ENCODE measurements at places on chromosomes 7 and 10.
A peak's percentile ranks its signal among the peaks of the same experiment; 100 is the strongest.

DNA sequence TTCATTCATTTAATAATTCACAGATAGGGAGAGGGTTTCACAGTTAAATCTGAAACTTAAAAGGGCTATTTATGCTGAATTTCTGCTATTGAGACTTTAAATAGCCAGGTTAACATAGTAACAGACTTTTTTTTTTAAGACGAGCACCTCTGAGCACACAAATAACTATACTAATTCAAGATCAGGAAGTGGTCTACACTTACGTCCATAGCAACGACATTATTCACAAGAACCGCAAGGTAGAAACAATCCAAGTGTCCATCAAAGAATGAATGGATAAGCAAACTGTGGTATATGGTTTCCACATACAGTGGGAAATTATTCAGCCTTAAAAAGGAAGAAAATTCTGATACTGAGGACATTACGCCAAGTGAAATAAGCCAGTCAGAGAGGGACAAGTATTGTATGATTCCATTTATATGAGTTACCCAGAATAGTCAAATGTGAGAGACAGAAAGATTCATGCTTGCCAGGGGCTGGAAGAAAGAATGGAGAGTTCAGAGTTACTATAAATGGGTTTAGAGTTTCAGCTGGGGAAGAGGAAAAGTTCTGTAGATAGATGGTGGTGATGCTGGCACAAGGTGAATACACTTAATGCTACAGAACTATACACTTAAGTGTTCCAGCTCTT lies 140.3 kb upstream of the LAMB4 start:
- DNase-seq, result no peak

GRCh38 chr10:132910186-132910880 lies 32.0 kb downstream of the CFAP46 start:
- no peak for DNase-seq

DNA sequence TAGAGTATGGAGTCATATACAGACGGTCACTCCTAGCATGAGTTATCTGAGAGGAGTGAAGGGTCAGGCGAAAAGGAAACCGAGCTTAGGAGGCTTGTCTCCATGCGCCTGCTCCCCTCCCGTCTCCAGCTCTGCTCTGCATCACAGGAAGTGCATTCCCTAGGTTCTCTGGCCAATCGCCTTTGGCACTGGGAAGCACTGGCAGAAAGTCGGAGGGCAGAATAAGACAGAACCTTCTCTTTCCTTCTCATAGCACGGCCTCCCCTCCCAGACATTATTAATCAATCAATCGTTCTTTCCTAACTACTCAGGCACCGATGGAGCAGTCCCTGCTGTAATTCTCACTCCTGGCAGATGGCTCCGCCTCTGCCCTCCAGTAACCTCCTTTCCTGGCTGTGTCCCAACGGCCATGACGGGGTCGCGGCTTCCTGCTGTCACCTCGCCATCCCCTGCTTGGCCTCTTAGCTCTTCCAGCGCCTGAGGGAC lies 177.1 kb downstream of the FRMD4A start:
- no peak for DNase-seq

- no peak for DNase-seq
These were observed 32.1 kb upstream of the MDFIC start for GRCh38 chr7:114889646-114890285.

DNA sequence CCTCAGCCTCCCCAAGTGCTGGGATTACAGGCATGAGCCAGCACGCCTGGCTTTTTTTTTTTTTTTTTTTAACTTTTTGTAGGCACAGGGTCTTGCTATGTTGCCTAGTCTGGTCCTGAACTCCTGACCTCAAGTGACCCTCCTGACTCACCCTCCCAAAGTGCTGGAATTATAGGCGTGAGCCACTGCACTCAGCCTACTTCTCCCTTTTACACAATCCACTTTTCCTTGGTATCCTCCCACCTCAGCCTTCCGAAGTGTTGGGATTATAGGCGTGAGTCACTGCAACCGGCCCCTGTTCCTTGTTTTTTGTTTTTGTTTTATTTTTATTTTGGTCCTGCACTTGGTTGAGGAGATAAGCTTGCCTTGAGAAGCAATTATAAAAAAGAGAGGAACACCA lies 75.9 kb upstream of the KMT2C start:
- DNase-seq, result no peak

DNA sequence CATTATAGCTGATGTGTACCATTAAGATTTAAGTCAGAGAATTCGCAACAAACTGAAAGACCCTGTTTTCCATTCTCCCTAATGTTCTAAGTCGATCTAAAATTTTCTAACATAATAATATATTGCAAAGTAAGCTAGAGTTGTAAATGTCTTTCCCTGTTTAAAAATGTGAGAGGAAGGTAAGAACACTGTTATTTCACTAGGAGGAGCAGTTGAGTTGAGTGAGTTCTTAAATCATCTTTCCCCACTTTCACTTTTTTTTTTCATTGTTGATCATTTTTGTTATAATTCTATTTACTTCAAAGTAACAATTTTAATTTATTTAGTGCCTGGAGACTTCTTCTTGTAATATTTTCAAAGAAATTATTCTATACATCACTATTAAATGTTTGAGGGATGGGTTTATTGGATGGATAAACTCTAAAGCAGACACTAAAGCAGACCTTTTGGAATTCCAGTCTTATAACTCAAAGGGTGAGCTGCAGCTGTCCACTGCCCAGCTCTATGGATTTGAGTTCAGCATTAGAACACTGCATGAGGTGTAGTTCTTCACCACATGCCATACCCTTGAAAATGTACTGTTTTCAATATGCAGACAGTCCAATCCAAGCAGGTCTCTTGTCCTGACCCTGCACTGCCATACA lies 181.3 kb upstream of the FZD1 start:
- DNase-seq, result no peak

DNA sequence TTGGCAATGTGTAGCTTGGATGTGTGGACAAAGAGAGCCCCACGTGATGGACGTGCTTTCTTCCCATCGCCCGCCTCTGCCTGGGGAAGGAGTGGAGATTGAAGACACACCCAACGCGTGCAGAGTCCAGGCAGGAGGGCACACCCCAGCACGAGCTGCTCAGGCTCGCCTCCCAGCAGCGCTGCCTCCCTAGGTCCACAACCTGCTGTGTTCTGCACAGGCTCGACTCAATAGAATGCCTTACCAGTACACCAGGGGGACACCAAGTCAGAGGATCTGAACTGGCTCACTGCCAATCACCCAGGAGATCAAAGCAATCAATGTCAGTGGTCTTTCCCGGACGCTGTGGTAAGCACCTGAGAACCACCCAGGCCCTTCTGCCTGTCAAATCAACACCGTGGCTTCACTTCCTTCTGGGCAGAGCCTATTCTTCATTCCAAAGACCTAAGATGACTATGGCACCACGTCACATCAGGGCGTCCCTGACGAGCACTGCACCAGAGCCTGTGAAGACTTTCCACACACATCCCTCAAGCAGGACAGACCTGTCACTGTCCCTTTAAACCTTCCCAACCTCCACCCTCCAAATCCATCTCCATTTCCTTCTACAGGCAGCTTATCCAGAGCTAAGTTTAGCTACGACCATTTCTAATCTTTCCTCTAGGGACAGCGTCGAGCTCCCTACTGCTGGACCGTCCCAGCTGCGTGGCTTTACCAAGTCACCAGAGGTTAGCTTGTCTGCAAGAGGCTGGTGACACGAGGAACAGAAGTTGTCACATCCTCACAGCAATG lies 72.3 kb downstream of the AMZ1 start:
- peak; percentile 39 for DNase-seq

DNA sequence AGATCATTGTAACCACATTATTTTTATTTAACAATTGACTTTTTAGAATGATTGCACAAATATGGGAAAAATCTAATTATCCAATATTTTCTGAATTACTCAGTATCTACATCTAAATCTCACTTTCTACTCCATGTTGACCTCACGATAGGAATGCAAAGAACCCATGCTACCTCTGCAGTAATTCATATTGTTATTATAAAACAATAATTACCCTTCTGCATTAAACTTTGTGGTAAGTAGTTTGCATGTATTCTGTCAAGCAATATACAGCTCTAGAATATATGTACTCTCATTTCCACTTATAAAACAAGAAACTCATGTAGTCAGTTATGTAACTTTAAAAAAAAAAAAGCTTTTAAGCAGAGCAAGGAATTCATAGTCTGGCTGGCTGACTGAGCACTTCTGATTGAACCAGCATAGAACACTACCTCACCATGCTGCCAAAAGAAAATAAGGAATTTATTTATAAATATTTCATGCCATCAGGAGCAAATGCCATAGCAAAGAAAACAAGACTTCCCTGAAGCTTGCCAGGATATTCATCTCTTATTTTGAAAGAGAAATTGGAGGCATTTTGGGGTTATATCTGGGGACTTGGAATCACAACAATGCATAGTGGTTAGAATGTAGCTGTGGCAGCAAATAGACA lies 895.7 kb downstream of the XPNPEP1 start:
- DNase-seq, result no peak

DNA sequence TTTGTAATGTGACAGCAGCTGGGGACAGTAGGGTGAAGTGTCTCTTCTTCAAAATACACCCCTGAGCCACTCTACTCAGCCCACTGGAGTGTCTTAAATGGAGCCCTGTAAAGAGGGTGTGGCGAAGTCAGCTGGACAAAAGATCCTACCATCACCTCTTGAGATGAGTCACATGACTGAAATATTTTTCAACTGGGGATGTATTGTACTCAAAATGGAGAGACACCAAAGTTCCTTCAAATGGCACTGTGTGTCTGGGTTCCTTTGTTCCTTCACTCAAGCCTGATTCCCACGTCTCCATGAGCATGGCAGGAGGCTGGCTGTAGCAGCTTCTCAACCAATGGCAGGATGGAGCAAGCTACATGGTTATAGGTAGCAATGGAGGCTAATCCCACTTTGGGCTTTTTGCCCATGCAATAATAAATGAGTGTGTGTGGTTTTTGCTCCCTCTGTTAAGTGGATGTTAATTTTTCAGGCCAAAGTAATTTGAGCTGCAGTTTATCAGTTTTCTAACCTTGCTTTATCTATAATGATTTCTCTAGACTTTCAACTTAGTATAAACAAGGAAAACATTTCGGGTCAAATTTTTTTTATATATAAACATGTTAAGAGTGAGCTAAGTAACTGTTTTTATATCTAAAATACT lies 68.2 kb downstream of the CLEC2L start:
- DNase-seq, result no peak

Measured in CD4-positive, alpha-beta T cell treated with Interleukin-4 for 1 hour (primary cell).